ENCODE measurements at places on chromosomes 1 and 21.

- DNase-seq: no peak
These were observed 48.4 kb upstream of the C1orf198 start for GRCh38 chr1:230916587-230917283.

GRCh38 chr1:8423692-8424538, 106.0 kb downstream of the SLC45A1 start:
- peak; percentile 78 for DNase-seq

DNA sequence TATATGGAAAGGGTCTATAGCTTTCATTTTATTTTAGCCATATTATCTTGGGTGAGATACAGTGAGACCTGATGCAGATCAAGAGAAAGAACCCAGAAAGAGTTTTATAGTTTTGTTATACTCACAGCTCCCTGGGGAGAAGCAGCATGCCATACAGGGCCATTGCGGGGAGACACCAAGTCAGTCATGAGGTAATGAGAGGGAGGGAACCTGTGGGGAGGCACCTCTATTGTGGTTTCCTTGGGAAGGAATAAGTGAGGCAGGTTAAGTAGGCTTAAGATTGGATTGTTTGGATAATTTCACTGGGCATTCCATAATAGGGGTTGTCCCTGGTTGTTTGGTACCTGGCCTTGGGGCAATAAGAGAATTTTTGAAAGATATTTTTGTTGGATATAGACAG, 19.7 kb downstream of the AXDND1 start:
- DNase-seq: no peak

DNA sequence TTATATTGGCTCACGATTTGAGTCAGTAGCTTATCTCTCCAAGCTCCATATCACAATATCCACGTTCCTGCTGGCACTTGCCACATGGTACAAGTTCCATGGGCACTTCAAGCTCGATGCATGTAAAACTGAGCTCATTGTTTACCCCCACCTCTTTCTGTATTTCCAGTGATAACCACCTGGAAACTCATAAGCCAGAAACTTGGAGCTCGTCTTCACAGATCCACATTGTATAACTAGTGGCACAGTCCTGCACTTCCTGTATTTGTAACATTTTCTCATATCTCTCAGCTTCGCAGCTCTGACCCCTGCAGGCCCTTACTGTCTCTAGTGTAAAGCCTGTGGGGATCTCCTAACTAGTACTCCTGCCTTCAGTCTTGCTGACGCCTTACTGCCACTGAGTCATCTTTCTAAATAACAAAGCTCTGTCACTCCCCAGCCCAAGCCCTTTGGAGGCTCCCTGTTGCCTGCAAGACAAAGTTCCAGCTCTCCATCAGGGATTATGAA, 6.5 kb upstream of the C2CD4D start:
- no peak for DNase-seq

DNA sequence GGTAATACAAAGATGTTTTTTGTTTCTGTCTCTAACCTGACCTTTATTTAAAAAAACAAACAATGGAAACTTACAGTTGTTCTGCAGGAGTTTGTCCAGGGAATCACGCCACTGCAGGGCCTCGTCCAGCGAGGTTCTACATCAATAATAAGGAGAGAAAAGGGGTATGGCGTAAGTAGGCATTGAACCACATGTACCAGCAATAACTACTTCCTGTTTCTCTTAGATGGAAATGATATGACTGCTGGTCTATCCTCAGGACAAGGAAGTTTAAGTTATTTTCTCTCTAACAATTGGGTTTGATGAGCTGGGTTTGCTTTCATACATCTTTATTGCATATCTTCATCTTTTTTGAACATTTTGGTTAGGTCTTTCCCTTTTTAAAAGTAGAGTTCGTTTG, 40.9 kb downstream of the RGS5 start:
- DNase-seq: no peak

GRCh38 chr1:1165900-1166421, 7.7 kb upstream of the TTLL10 start:
- DNase-seq: no peak

- no peak for DNase-seq
These were observed 86.4 kb downstream of the RGL1 start for GRCh38 chr1:183891158-183891856.

DNA sequence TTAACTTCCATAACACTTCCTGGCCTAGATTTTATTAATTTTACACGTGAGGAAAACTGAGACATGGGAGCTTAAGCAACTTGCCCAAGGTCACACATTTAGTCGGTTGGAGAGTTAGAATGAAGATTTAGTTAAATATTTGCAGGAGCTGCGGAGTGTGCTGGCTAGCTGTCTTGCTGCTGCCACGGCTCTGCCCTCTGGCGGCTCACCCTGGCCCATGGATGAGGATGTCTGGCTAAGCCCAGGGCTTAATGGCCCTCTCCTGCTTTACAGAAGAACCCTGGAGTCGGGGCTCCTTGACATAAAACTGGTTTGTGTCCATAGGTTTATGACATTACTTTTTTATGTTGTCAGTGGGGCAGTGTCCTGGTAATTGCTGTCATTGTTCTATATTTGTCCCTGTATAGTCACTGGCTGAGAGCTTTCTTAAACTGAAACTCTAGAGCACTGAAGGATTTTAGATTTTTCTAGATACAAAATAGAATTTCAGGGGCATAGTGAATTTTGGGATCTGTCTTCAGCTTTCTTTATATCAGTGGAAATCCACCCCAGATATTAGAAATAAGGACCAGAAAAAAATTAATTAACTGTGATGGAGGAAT, 88.9 kb upstream of the WLS start:
- no peak for DNase-seq

All from activated naive CD8-positive, alpha-beta T cell treated with anti-CD3 and anti-CD28 coated beads for 36 hours (primary cell).